Stimulated activated CD8-positive, alpha-beta memory T cell treated with anti-CD3 and anti-CD28 coated beads, Interleukin-15, amount 100 ng/mL, for 1 hour (primary cell): ENCODE measurements at places on chromosomes 12 and 14.
A peak's percentile ranks its signal among the peaks of the same experiment; 100 is the strongest.

DNA sequence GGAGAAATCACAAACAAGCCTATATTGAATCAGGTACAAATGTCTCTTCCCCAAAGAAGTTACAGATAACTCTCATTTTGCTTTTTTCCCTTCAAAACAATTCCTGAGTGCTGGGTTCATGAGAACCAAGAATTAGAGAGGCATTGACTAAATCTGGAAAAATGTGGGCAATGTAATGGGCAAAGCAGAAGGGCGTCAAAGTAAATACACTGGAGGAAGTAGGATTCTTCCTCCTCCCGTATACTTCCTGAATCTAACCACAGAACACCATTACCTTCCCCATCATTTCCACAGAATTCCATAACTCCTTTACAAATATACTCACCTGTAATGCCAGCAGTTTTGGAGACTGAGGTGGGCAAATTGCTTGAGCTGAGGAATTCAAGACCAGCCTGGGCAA is 3.0 kb upstream of the RBMS2 start:
- no peak for DNase-seq

DNA sequence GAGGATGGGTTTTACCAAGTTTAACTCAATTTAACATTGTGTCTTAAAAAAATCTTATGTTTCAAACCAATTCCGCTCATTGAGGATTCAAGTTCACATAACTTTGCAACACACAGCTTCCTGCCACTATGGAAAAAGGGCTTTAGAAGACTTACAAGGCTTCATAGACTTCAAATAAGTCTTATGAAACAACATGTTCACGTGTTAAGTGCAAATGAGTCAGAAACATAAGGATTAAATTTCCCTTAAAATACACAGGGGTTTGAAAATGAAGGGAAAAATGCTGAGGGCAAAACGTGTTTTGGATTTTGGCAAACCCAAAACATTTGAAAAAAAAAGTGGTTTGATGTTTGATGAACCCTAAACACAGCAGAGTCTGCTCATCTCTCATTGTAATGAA is 364.8 kb downstream of the BMP4 start:
- no peak for DNase-seq

DNA sequence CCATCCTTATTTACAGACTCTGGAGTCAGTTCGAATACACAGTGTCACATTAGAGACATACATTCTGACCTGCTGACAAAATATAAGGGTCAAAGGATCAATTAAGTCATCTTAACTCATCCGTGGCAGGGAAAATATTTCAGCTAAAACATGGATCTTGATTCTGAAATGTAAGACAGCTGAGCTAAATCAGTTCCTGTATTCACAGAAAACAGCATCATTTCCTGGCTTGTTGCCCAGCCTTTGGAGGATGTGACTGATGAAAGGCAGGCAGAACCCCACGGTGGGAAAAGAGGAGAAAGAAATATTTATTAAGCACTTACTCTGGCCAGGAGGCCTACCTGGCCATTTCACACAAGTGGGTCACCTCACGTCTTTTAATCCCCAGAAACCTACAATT is 101.9 kb downstream of the GAS2L3 start:
- no peak for DNase-seq

GRCh38 chr14:103071544-103072251 is 12.3 kb upstream of the LBHD2 start:
- no peak for DNase-seq

DNA sequence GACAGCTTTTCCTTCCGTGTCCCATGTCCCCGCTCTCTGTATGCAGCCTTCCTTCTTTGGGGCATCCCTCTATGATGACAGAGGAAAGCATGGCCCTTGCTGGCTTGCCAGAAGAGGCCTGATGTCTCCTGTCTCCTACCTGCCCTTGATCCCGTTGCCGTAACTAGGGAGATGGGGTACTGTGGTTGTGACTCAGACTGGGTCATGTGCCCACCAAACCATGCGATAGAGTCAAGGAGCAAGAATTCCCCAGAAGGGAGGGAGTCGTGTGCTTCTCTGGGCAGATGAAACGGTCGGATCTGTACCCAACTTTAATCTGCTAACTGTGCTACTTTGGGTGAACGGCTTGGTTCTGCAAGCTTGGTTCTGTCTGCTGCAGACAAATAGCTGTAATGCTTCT is 99.1 kb upstream of the DYNC1H1 start:
- DNase-seq = no peak

DNA sequence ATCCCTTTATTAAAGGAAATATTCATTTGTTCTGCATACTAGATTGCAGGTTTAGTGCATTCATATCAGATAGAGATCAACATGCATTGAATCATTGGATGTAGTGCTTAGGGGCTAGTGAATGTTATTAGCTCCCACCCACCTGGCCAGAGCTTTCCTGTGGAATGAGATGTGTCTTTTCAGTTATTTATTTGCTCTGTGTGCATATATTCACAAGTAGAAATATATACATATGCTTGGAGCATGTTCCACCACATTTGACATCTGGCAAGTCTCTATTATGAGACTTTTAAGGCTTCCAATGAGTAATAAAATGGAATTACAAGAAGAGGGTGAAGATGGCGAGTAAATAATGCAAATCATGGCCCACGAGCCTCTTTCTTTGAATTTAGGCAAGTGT is 180.0 kb upstream of the LMO3 start:
- DNase-seq = no peak

GRCh38 chr14:83529531-83529930 is 1995.9 kb upstream of the SEL1L start:
- DNase-seq = no peak

DNA sequence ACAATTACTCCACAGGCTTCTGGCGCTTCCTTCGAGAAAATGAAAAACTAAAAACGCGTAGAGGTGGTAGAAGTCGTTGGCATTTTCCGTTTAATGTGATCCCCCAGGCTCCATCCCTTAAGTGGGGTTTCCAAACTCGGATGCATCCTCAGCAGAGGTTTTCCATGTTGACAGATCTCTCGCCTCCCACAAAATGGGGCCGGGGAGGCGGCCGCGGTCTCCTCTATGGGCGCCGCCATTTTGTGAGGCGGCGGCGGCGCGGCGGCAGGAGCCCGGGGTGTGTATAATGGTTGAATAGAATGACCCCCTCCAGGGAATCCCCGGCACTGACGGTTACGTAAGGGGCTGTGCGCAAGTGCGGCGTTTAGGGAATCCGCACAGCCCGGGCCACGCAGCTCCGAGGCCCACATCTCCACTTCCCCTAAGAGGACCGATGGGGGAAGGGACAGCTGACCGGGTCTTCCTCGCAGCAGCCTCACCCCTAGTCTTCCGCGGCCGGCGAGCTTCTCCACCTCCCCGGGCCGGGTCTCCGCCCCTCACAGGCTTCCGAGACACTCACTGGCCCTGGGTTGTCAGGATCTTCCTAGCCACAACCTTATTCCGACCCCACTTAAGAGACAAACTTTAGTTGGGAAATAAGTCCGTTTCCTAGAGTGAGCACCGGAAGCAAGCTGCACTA is 2.1 kb upstream of the ARID2 start:
- peak; percentile 67 for DNase-seq

DNA sequence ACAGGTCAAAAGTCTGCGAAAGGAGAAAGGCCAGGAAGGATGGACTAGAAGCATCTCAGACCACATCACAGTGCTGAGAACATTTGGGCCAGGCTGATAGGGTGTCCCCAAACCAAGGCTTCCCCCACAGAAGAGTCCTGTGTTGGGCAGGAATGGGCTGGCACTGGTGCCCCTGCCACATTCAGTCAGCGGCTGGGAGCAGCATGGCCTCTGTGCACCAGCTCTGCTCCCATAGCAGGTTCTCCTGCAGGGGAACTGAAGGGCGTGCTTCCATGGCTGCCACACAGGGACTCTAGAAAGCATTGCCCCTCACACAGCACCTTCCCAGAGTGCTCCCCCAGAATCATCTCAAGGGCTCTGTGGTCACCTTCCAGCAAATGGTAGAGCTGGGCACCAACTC is 17.5 kb downstream of the EVL start:
- no peak for DNase-seq

GRCh38 chr12:57460841-57461275 is 1.3 kb downstream of the GLI1 start:
- DNase-seq = no peak
